ENCODE measurements at places on chromosomes 1 and 21. TPM values are rescaled to one million over a fixed set of nuclear protein-coding genes. Genes with fewer than 3 reads are reported as not detected.

GRCh38 chr1:170682169-170682568, 18.2 kb downstream of the PRRX1 start:
- no peak overlapping the region for H3K27ac ChIP-seq
- no peaks in the 10 kb centered on the region for H3K36me3 ChIP-seq
- DNase-seq = no peak
- no peaks in the 10 kb centered on the region for H3K4me1 ChIP-seq
- H3K27me3 ChIP-seq = no peaks in the 10 kb centered on the region

DNA sequence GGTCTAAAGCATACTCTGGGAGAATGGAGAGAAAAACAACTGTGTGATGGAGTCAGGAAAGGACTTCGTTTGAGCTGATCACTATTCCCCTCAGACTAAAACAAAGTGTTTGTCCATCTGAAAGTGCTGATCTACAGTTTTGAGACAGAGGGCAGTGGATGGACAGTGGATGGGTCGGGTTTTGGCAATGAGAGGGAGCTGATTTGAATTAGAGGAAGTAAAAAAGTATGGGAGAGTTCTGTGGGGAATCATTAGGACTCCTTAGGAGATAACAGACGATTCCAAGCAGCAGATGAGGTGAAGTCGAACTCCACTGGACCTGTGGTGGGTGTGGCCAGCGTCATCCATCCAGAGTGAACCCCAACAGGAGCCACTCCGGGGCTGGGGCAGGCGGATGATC, 62.3 kb downstream of the PTGS2 start:
- DNase-seq = no peak
- no peak overlapping the region for H3K27ac ChIP-seq
- peaks cover 27% of the 10 kb centered on the region for H3K4me1 ChIP-seq
- H3K27me3 ChIP-seq = no peaks in the 10 kb centered on the region
- no peak overlapping the region for H3K4me3 ChIP-seq

Gene RBM34
- 130 TPM for total RNA-seq

- peak overlapping the region; percentile 44 for H3K27ac ChIP-seq
- peak overlapping the region; percentile 43 for H3K4me3 ChIP-seq
- H3K27me3 ChIP-seq = no peaks in the 10 kb centered on the region
Measured at GRCh38 chr1:109906160-109906838, 4.3 kb upstream of the CSF1 start.

DNA sequence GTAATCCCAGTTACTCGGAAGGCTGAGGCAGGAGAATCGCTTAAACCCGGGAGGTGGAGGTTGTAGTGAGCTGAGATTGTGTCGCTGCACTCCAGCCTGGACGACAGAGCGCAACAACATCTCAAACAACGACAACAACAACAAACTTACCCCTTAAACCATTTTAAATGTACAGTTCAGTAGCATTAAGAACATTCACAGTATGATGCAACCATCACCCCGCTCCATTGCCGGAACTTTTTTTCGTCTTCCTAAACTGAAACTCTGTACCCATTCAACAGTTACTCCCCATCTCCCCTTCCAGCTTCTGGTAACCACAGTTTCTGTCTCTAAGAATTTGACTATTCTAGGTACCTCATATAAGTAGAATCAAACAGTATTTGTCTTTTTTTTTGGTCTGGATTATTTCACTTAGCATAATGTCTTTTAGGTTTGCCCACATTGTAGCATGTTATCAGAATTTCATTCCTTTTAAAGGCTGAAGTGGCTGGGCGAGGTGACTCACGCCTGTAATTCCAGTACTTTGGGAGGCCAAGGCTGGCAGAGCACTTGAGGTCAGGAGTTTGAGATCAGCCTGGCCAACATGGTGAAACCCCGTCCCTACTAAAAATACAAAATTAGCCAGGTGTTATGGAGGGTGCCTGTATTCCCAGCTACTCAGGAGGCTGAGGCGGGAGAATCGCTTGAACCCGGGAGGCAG, 19.6 kb downstream of the CA6 start:
- DNase-seq = no peak
- peak overlapping the region; percentile 41 for H3K4me3 ChIP-seq
- no peaks in the 10 kb centered on the region for H3K27me3 ChIP-seq
- no peak overlapping the region for H3K27ac ChIP-seq
- H3K36me3 ChIP-seq = no peaks in the 10 kb centered on the region

Gene HIPK1
- 80.9 TPM for total RNA-seq

- H3K4me3 ChIP-seq = no peak overlapping the region
- no peaks in the 10 kb centered on the region for H3K36me3 ChIP-seq
- H3K27ac ChIP-seq = no peak overlapping the region
- H3K27me3 ChIP-seq = no peaks in the 10 kb centered on the region
- H3K4me1 ChIP-seq = no peaks in the 10 kb centered on the region
Measured at GRCh38 chr21:31042080-31042464, 3.8 kb upstream of the KRTAP19-8 start.
